ENCODE measurements at places on chromosomes 7 and 10.

DNA sequence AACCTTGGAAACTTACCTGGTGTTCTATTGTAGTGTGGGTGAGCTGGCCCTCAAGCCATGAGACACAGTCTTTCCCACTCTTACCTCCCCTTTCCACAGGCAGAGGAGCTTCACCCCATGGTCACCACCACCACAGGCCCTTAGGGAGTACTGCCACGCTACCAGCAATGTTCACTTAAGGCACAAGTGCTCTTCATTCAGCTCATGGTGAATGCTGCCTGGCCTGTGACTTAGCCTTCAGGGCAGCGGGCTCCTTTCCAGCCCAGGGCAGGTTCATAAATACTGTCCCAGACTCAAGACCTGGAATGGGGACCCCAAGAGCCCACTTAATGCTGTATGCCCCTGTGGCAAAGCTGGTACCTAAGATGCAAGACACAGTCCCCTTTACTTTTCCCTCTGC, 109.4 kb downstream of the MYO3A start:
- DNase-seq, result no peak

DNA sequence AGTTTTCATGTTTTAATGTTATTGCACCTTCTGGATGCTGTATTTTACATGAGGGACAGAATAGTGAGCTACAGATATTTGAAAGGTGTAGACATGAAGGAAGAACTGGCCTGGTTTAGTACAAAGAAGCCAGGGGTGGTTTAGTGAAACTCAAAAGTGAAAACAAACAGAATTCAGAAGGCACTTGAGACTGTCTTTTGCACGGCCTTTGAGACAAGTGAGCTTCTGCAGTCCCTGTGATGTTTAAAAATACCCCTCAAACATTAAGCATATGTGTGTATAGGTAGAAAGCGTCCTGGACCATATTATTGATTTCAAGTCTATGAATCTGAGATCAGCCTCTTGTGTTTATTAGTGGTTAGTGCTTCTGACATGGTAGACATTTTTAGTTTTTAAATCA, 118.9 kb downstream of the CDK14 start:
- DNase-seq, result no peak

DNA sequence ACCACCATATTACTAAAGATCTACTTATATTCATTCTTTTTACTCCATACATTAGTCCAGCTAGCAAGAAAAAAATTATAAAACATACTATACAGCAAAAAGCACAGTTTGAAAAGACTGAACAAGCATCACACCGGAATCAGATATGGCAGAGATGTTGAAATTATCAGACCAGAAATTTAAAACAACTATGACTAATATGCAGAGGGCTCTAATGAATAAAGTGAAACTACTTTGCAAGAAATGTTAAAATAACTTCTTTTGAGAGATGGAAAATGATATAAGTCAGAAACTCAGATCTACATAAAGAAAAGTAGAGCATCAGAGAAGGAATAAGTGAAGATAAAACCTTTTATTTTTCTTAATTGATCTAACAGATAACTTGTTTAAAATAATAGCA, 50.9 kb downstream of the SGCE start:
- no peak for DNase-seq

DNA sequence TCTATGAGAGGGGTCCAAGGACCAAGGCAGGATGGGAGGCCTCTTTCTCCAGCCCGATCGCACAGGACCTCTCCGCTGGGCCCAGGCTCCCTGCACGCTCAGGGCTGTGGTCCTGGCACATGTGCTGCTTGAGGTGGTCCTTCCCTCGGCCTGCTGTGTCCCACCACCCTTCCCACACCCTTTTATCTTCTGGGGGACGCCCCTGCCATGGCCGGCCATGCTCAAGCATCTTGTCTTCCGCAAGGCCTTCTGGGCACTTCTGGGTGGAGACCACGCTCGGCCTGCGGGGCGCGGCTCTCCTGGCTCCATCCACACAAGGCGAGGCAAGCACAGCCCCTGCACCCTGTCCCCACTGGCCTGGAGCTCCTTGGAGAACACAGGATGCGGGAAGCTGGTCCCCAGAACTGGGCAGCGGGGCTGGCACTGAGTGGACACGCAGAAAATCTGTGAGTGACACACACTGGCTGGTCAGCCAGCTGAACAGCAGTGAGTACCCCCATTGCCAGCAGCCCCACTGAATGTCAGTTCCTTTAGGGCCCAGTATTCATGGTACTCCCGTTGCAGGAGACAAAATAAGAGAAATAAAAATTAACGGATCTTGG, 115.9 kb downstream of the TCERG1L start:
- DNase-seq, result no peak

- DNase-seq, result no peak
Measured at GRCh38 chr10:98516352-98516751, 69.6 kb upstream of the HPS1 start.

DNA sequence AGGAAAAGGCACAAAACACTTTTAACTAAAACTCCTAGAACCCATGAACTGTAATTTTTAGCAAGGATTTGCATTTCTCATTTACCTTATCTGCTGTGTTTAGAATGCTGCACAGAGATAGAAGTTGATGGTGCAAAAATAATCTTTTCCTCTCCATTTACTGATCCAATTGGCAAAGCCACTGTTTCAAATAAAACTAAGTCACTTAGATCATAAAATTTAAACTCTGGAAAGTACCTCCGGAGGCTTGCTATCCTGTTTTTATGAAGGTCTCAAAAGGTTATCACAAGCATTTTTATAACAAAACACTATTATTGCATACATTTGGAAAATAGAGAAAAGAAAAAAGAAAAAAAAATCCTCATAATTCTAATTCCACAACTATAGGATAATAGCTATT, 7.6 kb downstream of the CPA2 start:
- DNase-seq, result no peak
